ENCODE measurements at places on chromosomes 2 and 18.

- DNase-seq = no peak
These were observed 94.2 kb upstream of the LHCGR start for GRCh38 chr2:48849770-48850169.

GRCh38 chr2:127670055-127670956 lies 5.0 kb downstream of the LIMS2 start:
- DNase-seq = no peak

DNA sequence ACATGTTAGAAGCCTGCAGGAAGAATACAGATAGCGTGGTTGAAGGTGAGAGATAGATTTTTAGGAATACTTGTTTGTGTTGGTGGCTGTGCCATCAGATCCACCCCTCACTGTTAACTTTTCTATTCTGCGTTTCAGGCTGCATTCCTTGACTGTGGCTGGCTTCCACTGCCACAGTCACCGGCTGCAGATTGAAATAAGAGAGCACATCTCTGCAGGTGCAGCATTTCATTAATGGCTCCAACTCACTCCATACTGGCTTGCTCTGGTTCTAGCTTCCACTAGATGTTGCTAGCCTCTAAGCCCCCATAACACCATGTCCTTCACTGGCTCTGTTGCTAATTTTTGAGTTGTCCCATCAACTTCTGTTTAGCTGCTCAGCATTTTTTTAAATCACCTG lies 286.5 kb downstream of the CPS1 start:
- no peak for DNase-seq

DNA sequence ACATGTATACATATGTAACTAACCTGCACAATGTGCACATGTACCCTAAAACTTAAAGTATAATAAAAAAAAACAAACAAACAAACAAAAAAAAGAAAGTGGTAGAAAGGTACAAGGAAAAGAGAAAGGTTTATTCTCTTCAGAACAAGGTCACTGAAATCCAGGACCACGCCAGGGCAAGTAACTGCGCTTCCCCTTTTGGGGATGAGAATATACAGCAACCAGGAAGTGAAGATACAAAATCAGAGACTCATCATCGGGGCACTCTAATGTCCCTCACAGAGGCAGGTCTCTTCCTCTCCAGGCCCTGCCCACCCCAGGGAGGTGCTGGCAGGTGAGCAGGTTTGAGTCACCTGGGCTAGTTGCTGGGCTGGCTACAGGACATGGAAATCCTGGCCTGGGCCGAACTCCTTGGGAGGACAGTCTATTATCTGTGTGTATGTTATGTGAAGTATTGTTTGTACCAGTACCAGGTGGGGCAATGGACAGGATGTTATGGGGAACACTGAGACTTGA lies 100.4 kb upstream of the GPR45 start:
- DNase-seq = peak; percentile 41

GRCh38 chr18:46051731-46052461 lies 20.2 kb downstream of the PSTPIP2 start:
- DNase-seq = peak; percentile 73

- no peak for DNase-seq
These were observed 231.1 kb downstream of the LRP1B start for GRCh38 chr2:141899740-141900139.

DNA sequence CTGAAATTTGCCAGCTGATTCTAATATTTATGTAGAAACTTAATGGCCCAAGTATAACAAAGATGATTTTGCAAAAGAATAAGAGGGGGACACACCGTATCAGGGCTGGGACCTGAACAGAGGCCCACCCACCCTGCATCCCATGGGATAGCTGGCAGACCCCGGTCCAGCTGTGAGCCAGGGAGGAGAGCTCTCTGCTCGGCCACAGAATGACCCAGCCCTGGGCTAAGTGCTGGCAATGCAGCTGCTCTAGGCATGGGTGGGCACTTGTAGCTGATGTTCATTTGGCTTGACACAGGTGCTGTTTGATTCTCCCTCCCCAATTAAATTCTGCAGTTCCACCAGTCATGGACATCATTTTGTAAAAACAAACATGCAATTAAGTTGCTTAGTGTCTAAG lies 522.8 kb upstream of the RAB6C start:
- DNase-seq = no peak

DNA sequence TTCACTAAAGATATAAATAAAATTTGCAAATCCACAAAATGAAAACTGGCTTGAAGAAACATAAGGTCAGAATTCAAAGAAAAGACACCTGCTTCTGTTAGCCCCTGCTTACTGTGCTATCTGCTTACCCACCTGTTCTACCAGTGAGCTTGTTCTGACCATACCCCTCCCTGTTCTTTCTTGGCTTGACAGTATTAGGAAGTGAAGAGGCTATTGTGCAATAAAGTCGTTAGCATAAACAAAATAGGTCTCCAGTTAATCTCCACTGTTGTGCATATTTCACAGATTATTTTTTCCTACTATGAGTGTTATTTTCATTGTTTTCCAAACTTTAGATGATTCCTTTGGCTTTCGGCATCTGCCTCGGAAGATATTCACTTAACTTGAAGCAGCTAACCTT lies 322.1 kb downstream of the CCDC85A start:
- DNase-seq = no peak

GRCh38 chr2:134253804-134254203 lies at the start of gene MGAT5:
Gene MGAT5, plus strand, starts transcription at chr2:134254072. Its CDS starts 332 bp downstream, at chr2:134254404.
- peak; percentile 14 for DNase-seq

DNA sequence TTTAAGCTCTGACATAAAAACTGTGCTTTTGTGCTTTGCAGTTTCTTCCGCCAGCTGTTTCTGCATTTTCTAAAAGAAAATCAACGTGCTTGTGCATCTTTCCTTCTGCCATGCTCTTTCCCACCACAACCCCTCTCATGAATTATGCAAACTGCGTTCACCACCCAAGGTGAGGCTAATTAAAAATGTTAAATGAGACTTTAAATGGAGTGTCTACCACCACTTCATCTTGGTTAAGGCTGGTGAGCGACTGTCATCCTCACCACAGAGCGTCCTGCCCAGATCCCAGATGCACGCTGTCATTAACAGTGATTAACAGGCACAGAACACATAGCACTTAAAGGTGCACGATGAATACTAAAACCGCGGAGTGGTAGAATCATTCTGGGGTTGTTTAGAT lies 250.5 kb upstream of the RAB6C start:
- DNase-seq = no peak

DNA sequence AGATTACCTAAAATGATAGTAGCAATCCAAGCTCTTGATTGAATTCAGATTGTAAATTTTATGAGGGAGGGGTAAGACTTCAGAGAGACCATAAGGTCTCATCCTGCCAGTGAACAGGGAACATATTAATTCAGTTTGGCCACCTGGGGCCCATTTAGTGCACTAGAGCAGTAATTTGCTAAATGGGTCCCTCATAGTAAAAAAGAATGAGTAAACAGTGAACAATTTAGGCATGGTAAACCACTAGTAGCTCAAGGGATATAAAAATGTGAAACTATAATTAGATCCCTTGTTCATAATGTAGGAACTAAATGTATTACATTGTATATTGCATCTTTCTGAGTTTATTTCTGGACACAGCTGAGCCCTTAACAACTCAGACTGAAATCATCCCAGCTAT lies 4.9 kb upstream of the PHLPP1 start:
- no peak for DNase-seq

- DNase-seq = peak; percentile 56
These were observed 4.0 kb downstream of the DGKD start for GRCh38 chr2:233358335-233358734.

- DNase-seq = peak; percentile 97
These were observed 21.1 kb upstream of the TMEM163 start for GRCh38 chr2:134739879-134740301.

DNA sequence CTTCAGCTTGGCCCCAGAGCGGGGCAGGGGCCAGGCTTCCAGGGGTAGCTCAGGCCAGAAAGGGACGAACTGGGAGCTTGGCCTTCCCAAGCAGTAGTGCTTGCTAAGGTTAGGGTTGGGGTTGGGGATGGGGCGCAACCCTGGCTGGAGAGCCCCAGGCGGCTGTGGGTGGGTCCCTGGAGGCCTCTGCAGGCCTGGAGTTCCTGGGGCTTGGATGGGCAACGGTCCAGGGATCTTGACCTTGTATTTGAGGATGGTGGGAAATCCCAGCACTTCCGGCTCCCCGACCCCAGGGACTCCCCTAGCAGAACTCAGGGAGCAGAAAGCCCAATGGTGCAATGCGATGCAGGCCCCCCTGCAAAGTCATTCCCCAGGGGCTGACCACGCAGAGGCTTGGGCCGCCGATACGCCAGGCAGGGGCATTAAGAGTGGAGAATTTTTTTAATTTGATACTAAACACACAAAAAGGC lies 12.6 kb upstream of the MLPH start:
- no peak for DNase-seq

- no peak for DNase-seq
These were observed 701.5 kb downstream of the BCL11A start for GRCh38 chr2:59851836-59852475.

GRCh38 chr2:140526575-140526974 lies 1604.2 kb downstream of the LRP1B start:
- no peak for DNase-seq

GRCh38 chr2:235270956-235271355 lies 222.9 kb upstream of the AGAP1 start:
- DNase-seq = no peak

DNA sequence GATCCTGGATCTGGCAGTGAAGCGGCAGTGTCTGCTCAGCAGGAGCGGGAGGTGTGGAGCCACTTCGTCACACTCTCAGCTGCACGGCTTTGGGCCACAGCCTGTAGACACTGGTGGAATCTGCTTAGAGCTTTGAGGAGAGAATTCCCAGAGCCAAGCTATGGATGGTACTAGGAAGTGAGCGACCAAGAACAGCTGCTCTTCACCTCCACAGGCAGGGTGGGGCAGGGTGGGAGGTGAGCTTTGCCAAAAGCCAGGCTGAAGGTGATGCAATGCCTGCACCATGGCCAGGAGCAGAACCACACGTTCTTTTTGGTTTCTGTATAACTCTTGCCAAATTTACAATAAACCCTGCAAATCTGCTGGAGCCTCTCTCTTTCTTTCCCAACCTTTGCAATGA lies 226.1 kb downstream of the ANKRD30B start:
- DNase-seq = no peak

DNA sequence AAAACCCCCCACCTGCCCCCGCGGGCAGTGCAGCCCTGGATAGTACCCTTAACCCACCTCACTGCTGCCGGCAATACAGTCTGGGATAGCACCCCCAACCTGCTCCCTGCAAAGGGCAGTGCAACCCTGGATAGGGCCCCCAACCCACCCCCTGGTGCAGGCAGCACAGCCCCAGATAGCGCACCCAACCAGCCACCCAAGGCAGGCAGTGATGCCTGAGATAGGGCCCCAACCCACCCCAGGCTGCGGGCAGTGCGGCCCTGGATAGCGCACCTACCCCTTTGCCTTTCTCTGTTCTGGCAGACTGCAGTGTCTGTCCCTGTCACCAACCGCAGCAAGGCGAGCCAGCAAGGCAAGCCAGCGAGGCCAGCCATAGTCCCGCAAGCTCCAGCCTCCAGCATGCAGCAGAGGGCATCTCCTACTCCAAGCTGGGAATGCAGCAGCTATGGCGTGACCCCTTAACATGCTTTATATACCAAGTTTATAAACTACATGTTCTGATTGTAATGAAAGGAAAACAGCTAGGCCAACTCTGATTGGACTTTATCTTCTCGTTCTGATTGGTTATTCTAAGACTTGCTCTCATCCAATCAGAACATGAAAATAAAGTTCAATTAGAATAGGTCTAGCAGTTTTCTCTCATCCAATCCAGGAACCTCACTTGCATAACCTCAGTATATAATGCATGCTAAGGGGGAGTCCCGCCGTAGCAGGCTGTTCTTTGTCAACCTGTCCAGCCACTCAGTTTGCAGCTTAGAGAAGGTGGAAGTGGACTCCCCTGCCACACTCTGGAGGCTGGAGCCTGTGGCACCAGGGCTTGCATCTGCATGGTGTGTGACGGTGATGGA lies 34.1 kb upstream of the ANKRD62 start:
- no peak for DNase-seq

DNA sequence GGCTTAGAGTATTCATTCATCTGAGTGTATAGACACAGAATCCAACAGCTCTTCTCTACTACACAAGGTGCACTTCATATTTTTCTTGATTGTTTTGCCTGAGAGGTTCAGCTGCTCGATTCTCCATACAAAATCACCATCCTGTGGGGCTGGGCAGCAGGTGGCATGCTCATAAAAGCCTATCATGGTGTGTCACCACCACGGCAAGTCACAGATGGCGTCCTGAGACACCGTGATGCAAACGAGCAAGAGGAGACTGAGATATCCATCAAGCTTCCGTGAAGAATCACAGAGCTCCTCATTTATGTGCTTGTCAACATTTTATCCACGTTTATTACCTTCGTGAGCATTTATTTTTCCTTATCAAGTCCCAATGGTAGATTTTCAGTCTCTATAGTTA lies 22.4 kb upstream of the NRP2 start:
- DNase-seq = no peak

GRCh38 chr18:48674758-48675351 lies 136.0 kb downstream of the CTIF start:
- no peak for DNase-seq

- DNase-seq = no peak
These were observed 88.4 kb upstream of the AFF3 start for GRCh38 chr2:100230754-100231153.

GRCh38 chr2:169272010-169272409 lies 90.3 kb downstream of the LRP2 start:
- DNase-seq = no peak

GRCh38 chr2:28135324-28135723 lies 244.8 kb downstream of the BABAM2 start:
- DNase-seq = no peak

- DNase-seq = no peak
These were observed 26.6 kb downstream of the DPYSL5 start for GRCh38 chr2:26874514-26874913.

- DNase-seq = no peak
These were observed 27.0 kb upstream of the CCDC178 start for GRCh38 chr18:33467531-33467930.
